ENCODE measurements at places on chromosomes 5 and 9.

DNA sequence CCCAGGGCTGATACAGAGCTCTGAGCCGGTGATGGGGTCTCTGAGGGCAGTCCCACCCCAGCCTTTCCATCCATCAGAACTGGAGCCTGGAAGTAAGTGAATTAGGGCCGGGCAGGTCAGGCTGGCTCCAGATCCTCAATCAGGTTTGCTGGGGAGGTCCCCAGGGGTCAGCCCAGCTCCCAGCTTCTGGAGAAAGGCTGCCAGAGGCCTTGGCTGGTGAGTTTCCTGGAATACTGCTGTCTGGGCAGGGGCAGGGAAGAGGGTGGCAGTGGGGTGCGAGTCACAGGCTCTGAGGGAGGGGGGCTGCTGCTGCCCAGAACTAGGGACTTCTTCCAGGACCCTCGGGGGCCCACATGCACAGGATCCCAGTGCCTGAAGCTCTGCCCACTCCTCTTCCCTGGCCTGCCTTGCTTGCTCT lies 200.6 kb upstream of the MVB12B start:
- no peak for DNase-seq

- DNase-seq, result no peak
Measured at GRCh38 chr9:32589083-32589723, 16.2 kb upstream of the NDUFB6 start.

DNA sequence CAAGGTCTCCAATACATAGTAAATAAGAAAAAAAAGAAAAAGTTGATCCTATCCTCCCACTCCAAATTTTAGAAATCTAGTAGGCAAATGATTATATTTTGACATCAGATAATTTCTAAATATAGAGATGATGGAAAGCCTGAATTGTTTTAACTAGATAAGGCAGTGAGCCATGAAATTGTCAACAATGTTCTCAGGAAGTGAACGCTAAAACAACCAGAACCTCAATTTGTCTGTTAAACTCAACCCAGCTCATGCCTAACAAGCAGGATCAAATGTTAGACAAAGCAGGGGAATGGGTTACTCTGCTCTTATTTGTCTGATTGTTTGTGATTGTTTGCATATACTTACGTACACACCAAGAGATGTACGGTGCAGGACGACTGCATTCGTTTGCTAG lies 49.2 kb downstream of the ESM1 start:
- no peak for DNase-seq

GRCh38 chr9:36911601-36912412 lies 122.3 kb downstream of the PAX5 start:
- no peak for DNase-seq

- DNase-seq, result peak; percentile 48
Measured at GRCh38 chr9:88173378-88173999, 35.2 kb upstream of the SPATA31C2 start.

- no peak for DNase-seq
Measured at GRCh38 chr5:144249755-144250464, 79.2 kb downstream of the KCTD16 start.

DNA sequence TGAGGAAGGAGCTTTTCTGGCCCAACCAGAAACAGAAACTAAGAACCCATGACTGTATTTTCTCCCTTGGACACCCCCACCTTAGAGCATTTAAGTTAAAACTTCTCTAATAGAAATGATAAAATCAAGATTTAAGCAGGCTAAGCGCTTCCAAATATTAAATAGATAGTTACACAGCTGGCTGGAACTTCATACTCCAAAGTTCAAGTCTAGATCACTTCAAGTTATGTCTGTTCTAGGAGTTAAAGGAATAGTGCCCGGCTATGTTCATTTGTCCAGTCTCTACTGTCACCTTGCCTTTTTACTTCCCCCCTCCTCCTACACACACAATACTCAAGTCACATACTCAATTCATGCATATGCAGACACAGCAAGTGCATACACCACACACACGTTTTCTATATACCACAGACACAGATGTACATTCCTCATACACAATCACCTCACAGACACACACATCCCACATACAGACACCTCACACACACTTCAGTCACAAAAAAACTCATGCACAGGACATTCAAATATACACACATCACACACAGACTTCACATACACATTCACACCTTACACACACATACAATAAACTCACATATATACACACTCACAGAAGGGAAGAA lies 237.7 kb downstream of the PDE4D start:
- no peak for DNase-seq

GRCh38 chr5:134447815-134448520 lies 36.3 kb upstream of the CDKN2AIPNL start:
- DNase-seq, result no peak

- no peak for DNase-seq
Measured at GRCh38 chr5:135185481-135186065, 151.5 kb upstream of the PITX1 start.

- DNase-seq, result no peak
Measured at GRCh38 chr9:125561509-125562148, 145.4 kb downstream of the MAPKAP1 start.

DNA sequence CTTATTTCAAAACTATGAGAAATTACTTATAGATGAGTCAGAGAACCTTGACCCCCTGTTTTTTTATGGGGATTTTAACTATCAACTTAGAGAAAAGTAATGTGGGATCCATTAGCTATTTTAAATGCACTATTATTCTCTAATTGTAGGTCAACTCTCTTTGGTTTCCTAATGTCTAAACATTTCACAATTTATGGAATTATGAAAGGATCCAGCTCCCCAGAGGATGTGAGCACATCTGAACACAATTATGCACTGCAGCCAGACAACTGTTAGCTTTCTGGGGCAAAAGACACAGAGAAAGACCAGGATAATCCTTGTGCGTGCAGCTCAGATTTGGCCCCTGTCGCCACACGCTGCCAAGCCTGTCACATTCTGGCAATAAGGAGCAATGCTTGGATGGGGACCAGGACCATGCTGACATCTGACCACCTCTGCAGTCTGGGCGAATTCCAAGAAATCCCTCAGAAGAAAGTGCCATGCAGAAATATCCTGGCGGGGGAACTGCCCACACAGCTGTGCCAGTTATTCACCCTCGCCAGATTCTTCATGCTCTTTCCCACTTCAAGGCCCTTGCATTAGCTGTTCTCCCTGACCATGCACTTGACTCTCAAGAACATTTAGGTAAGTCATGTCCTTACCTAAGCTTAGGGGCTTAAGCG lies 22.2 kb upstream of the CMBL start:
- DNase-seq, result no peak

- no peak for DNase-seq
Measured at GRCh38 chr5:98282521-98282920, 490.9 kb upstream of the RGMB start.

DNA sequence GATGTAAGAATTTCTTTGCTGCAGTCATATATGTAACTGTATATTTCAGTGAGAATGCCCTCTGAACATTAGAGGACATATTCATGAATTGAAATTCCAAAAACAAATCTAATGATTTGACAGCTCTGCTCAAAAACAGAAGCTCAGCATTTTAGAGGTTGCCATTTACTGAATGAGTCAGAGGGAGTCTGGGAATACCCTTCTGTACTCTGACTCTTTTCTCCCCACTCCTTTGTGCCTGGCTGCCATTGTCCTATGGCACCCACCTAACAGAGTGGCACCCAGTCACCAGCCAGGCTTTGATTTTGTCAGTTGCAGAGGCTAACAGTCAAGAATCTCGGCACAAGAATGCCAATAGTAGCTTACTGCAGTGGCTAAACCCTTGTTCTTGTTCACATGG lies 133.6 kb downstream of the ATG10 start:
- DNase-seq, result no peak

DNA sequence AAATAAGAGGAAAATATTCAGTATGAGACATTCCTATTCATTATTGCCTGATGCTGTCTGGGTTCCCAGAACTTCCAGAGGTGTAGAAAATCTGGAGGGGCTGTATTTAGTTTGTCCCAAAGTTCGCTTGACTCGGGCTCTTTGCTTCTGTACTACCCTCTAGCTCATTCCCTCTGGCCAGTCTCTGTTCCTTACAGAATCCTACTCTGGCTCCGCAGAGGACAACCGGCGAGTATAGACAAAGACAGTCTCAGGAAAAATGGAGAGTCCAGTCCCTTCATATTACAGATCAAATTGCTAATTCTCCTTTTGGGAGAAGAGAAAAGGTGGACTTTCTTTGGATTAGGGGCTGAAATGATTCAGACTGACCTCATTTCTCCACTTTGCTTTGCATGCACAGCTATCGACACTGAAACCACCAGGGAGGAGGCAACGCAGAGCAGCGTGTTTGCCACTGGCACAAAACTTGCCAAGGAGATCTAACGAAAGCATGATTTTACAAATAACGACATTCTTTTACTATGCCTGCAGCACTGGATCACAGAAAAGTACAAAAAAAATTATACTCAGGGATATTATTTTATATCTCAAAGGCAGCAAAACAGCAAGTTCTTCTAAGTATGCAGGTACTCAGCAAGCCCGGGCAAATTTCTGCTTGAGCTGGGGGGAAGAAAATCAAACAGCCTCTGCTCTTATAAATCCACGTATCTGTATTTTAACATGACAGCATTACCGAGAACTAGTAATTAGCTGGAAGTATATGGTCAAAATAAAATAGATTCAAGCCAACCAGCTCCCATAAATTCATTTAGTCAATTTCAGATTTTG lies 279.7 kb downstream of the NPR3 start:
- no peak for DNase-seq

DNA sequence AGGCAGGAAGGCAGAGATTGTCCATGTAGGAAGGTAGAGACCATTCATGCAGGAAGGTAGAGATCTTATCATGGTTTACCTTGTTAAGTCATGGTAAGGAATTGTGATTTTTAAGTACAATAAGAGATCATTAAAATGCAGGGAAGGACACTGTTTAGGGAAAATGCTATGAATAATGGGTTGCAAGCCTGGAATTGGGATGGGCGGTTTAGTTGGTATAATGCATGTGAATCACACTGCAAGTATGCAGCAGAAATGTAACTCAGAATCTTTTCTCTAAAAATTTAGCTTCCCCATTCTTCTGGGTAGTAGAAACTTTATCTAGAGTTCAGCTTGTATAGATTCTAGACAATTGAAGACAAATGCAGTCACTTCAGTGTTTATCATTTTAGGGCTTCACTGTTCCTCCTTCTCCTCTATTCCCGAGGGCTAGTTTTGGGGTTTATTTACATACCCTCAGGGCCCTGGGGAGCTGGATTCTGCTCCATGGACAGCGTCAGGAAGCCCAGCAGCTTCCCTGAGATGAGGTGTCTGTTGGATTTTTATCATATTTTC lies 212.0 kb downstream of the SREK1 start:
- no peak for DNase-seq

DNA sequence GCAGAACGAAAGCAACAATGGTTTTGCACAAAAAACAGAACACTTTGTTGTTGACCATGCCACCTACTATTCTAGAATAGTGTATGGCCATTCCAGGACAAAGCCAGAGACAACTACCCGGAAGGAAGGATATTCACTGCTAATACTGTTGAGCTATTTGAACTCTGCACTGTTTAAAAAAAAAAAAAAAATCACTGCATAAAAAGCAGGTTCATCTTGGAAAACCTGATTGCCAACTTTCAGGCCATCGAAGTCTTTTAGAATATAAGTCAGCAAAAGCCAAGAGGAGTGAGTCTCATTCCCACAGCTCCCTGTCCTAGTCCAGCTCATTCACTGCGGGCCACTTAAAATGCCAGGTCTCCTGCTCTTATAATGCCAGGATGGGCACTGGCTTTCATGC lies 4.0 kb downstream of the ENC1 start:
- no peak for DNase-seq

Data from activated gamma-delta T cell treated with Interleukin-2 at 50 U/mL for 16 hours (primary cell).